Femur (tissue), 1 donor: ENCODE measurements at places on chromosomes 5 and 9.
A peak's percentile ranks its signal among the peaks of the same experiment; 100 is the strongest.

DNA sequence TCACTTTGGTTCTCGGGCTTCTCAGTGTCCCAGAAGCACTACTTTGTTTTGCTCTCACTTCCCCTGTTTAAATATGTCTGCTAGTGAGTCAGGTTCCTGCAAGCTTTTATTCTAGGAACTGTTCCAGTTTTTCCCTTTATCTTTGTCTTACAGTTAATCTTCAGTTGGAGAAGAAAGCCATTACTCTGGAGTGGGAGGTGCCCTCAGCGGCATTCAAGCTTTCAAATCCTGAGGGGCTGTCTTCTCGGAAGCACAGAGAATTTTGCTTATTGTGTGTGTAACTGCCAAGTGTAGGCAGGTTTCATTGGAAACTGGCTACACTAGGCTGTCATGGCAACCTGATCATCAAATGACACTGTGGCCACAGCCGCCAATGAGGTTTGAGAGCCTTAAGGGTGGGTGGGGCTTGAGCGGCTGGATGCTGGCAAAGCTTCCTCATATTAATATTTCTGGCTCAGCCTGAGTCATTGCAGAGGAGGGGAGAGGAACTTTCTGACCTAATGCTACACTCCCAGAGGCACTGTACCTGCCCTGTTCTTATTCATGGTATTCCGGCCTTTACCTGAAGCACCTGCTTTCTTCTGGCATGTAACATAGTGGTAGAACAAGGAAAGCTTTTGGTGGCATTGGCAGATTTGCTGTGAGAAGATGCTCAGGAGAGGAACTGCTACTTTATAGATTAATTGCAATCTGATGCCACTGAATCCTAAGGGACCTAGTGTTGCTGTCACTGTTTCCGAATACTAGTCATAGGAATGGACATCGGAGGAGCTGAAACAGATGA, 26.3 kb downstream of the SLC25A25 start:
- DNase-seq = peak; percentile 97

DNA sequence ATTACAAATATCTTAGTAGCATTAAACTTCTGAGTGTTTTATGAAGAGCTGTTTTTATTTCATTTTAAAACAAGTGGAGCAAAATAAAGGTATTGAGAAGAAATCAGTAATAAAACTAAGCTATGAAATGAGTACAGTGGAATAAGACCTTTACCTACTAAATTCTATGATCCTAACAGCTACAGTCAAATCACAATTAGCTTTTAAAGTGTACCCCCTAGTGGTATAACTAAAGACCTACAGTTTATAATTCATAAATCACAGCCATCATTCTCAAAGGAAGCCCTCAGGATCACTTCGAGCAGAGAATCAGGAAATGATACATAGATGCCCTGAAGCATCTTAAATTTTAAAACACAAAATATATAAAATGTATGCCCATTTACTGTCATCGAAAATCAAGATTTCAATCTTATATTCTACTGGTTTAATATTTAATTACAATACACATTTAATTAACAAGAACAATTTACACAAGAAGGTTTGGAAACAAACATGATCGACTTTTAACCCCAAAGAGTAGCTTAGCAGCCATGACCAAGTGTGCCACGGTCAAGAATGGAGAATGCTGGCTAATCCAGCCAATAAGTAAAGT, 12.3 kb downstream of the CCNH start:
- no peak for DNase-seq

DNA sequence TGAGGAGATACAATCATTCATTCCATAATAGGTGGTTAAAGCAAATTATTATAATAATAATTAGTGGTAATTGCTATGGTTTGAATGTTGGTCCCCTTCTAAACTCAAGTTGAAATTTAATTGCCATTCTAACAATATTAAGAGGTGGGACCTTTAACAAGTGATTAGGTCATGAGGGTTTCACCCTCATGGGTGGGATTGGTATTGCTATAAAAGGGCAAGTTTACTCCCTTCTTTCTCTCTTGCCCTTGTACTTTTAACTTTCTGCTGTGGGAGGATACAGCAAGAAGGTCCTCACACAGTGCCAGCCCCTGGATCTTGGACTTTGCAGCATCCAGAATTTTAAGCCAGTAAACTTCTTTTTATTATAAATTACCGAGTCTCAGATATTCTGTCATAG, 101.9 kb upstream of the PARP8 start:
- DNase-seq = no peak

- no peak for DNase-seq
Observed at GRCh38 chr9:95598236-95598635, 81.5 kb upstream of the PTCH1 start.

- DNase-seq = no peak
Observed at GRCh38 chr5:71907001-71907588, 188.0 kb downstream of the CARTPT start.

DNA sequence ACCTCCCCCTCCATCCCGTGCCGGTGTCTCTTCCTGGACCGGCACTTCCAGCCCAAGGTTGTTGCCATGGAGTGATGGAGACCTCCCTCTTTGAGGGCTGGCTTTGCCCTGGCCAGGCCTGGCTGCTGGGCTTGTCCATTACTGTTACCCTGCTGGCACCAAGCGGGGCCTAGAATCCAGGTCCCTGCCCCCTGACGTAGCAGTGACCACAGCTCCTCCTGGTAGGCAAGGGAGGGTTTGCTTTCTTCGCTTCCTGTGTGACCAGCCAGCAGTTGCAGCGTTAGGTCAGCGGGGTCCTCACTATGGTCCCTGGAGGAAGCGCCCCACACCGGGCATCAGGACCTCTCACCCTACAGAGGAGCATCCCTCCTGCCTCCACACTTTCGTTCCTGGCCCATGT, 146.7 kb upstream of the COL5A1 start:
- DNase-seq = no peak

GRCh38 chr5:159156426-159157238, 52.7 kb downstream of the RNF145 start:
- DNase-seq = peak; percentile 33

GRCh38 chr5:82692826-82693225, 384.4 kb downstream of the TMEM167A start:
- no peak for DNase-seq

DNA sequence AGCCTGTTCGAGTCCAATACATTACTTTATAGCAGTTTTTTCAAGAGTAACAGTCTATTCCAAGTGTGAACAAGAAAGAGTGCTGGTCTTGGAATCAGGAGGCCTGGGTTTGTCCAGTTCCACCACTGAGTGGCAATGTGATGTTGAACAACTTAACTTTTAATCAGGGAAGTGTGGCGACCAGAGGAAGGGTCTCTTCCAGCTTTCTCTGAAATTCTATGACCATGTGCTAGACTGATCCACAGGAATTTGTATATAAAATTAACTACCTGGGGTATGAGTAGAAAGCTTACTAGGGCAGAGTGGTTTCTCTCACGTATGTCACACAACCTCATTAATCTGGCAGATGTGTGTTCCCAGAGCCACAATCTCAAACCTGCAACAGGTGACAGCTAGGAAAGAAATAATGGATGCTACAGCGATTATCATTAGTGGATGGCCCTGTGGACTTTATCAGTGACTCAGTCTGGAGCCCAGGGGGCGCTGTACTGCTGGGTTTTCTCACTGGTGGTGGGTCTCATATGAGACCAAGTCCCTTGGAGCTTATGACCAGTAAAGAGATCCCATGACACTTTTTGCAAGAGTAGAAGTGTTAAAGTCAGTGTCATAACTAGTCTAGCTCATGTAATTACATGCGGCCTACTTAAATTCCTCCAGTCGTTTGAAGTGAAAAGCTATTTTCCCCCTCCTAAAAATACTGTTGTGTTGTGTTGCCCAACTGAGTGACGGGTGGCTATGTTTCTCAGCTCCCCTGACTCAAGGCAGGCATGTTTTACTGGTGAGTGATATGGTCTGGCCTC, 116.5 kb downstream of the GDNF start:
- DNase-seq = no peak

- no peak for DNase-seq
Observed at GRCh38 chr5:35067985-35068384, 20.2 kb upstream of the AGXT2 start.

DNA sequence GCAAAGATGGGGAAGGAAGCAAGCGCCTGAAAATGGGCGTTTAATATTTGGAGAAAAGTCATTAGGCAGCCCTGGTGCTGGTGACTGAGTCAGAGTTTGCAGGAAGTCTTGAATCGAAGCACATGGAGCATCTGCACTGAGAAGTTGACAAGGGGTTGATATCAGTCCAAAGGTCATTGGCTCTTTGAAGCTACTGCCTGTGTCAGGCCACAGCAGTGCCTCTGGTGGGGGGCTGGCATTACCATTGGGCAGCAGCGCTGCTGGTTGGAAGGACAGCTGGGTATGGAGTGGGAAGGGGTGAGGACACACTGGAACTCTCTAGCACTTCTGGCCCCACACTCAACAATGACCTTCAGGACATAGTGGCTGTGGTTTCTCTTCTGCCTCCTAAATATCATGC, 150.4 kb upstream of the ERCC6L2 start:
- DNase-seq = no peak

DNA sequence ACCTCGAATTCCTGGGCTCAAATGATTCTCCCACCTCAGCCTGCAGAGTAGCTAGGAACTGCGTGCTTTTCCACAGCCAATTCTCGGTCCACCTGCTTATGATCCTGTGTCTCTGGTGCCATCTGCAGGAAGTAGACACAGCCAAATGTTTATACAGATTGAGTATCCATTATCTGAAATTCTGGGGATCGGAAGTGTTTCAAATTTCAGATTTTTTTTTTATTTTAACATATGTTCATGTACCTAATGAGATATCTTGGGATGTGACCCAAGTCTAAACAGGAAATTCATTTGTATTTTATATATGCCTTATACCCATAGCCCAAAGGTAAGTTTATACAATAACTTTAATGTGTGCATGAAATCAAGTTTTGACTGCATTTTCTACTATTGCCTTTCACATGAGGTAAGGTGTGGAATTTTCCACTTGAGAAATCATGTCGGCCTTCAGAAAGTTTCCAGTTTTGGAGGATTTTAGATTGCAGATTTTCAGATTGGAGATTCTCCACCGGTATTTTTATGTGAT, 89.5 kb downstream of the ESM1 start:
- peak; percentile 46 for DNase-seq

- no peak for DNase-seq
Observed at GRCh38 chr5:34903260-34903659, 12.0 kb downstream of the RAD1 start.

GRCh38 chr5:150487199-150488061, 20.5 kb upstream of the NDST1 start:
- peak; percentile 54 for DNase-seq

DNA sequence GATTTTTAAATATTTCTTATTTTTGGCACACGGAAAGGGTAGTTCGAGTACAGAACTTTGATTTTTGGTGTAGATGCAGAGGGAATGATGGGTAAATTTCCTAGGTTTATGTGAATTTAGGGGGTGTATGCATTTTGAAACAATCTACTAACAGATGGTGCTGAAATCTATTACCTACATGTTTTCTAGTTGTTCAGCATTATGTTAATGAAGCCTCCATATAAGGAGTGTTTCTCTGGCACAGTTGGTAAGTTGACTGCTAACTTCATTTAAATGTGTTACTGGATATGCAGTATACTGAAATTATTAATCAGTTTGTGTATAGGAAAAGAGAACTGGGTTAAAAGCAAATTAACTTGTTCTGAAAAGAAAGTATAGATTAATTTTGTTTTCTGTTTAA, 17.5 kb downstream of the SUB1 start:
- no peak for DNase-seq
